ENCODE measurements at places on chromosomes 7 and 10.

DNA sequence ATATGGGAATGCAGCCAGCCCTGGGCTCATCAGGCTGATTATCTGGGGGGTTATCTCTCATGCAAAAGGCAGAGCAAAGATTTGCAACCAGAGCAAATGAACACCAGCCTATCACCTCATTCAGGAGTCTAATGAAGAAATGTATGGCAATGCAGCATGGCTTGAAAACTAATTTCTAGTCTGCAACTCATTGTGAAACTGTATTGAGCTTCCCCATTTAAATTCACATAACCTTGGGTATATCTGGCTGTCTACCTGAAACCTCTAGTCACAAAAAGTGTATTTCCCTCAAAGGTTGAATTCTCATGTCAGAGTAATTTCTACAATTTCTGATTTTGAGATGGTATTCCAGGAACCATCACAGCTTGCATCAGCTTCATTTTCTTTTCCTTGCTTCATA, 240.0 kb downstream of the SDHAF3 start:
- no peak for DNase-seq

DNA sequence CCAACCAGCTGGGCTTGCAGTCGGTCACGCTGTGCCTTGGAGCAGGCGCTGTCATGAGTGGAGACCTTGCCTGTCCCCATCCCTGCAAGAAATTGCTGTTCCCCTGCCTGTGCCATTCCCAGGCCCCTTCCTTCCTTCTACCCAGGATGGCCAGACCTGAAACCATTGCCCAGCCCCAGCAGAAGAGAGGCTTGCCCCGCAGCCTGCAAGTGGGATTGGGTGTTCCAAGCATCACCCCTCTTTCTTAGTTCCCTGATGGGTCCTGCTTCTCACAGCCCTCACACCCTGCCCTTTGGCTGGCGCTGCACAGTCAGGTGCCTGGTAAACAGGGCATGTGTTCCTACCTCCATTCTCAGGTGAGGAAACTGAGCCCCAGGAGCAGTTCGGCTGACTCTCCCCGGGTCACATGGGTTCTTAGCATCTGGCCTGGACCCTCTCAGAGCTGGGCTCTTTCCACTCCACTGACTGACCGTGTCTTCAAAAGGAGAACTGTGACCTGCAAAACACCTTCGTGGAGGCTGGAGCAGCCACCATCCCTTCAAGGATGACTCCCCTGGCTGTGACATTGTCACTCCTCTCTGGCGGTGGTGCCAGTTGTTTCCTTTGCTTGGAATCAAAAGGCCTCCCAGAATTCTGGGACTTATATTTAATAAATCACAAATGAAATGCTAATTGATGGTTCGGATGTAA, 41.9 kb upstream of the PDCD4 start:
- DNase-seq: no peak

DNA sequence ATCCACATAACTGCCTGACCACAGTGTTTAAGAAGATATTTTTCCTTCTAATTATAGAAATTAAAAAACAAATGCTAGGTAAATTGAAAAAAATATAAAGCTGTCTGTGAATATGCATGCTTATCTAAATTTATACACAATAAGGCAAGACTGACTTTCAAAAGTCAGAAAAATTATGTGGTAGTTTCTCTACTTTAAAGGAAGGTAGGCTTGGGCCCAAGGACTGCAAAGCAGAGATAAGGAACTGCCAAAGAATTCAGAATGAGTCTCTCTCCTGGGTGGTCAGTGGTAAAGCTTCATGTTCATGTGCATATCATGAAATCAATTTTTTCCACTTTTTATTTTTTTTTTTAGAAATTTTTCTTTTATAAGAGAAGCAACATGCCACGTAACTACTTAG, 998.6 kb downstream of the REEP3 start:
- no peak for DNase-seq

DNA sequence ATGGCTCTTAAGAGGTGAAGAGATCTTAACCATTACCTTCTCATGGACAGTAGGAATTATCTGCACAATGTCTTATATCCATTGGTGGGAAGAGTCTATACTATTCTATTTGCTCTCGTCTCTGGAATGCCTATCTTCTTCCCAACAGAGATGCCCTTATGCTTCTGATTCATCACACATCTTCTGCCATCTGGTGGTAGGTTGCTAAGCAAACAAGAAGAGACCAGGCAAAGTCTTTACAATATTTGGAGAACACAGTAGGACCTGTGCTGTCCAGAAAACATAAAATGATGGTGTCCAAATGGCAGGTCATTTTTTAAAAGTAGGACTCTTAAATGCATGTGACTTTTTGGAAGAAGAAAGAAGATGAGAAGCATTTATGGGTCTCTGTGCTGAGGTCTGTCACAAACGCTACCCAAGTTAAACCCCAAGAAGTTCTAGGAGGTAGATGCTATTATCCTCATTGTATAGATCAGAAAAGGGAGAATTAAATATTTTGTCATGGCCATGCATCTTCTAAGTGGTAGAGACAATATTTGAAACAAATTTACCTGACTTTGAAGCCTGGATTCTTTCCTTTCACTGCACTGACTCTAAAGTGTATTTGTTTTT, 67.8 kb upstream of the NXPH1 start:
- no peak for DNase-seq

GRCh38 chr7:130022115-130022514, 29.1 kb downstream of the ZC3HC1 start:
- no peak for DNase-seq

- DNase-seq: no peak
These were observed 10.0 kb downstream of the DENND11 start for GRCh38 chr7:141691961-141692360.

DNA sequence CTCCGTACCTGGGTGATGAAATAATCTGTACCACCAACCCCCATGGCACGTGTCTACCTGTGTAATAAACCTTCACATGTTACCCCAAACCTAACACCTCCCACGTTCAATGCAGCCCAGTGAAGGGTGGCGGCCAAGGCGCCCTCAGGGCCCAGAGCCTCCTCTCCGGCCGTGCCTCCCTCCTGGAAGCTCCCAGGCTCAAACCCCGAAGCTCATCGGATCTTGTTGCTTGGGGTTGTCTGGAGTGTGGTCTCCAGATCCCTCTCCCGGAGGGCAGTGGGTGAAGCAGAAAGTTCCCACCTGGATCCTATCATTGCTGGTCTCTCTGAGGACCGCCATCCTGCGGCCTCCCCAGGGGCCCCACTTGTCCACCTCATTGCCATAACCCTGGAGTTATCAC, 9.4 kb upstream of the KNDC1 start:
- no peak for DNase-seq

DNA sequence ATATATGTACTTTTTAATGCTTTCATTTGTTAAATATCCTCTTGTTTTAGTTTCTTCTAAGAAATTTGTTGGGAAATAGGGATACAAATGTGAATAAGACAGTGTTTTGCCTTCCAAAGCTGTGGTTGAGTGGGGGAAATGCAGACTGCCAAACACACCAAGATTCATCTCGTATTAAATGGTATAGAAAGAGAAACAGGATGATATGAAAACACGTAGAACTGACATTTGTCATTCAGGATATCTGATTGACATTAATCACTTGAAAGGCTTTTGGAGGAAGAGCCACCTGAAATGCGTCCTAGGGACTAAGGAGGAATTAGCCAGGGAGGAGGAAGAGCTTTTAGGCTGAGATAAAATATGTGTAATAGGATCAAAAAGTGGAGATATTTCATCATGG, 287.4 kb upstream of the SEMA3C start:
- DNase-seq: no peak

- DNase-seq: no peak
These were observed 6.6 kb downstream of the DGKI start for GRCh38 chr7:137839903-137840779.

GRCh38 chr10:126166797-126167196, 221.5 kb downstream of the ADAM12 start:
- DNase-seq: no peak

GRCh38 chr7:17523813-17524739, 225.6 kb downstream of the AHR start:
- DNase-seq: no peak
